ENCODE measurements at places on chromosomes 11 and 22.

DNA sequence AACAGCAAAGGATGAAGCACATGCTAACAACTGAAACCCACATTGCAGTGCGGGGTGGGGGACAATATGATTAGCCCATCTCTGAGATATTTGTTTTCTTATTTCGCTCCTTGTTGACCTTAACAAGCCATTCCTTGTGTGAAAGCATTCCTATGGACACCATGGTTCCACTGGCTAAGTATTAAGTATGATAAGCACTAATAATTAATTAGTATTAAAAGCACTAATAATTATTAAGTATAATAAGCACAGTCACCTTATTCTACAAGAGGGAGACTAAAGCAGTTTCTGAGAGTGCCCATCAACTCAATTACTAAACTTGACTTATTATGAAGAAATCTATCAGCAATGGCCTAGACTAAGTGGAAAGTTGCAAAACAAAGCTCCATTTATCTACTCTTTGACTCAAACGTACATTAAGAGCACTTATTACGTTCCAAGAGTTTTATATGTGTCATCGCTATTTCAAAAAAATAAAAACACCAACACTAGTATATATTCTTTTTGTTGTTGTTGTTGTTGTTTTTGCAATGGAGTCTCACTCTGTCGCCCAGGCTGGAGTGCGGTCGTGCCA is 65.3 kb downstream of the RBFOX2 start:
- no peak for ATAC-seq

GRCh38 chr11:7672960-7673723 is at the start of gene CYB5R2:
Gene CYB5R2 (minus strand): TSS chr11:7673500. CDS start chr11:7672825, 675 bp downstream.
- peak; percentile 56 for ATAC-seq

DNA sequence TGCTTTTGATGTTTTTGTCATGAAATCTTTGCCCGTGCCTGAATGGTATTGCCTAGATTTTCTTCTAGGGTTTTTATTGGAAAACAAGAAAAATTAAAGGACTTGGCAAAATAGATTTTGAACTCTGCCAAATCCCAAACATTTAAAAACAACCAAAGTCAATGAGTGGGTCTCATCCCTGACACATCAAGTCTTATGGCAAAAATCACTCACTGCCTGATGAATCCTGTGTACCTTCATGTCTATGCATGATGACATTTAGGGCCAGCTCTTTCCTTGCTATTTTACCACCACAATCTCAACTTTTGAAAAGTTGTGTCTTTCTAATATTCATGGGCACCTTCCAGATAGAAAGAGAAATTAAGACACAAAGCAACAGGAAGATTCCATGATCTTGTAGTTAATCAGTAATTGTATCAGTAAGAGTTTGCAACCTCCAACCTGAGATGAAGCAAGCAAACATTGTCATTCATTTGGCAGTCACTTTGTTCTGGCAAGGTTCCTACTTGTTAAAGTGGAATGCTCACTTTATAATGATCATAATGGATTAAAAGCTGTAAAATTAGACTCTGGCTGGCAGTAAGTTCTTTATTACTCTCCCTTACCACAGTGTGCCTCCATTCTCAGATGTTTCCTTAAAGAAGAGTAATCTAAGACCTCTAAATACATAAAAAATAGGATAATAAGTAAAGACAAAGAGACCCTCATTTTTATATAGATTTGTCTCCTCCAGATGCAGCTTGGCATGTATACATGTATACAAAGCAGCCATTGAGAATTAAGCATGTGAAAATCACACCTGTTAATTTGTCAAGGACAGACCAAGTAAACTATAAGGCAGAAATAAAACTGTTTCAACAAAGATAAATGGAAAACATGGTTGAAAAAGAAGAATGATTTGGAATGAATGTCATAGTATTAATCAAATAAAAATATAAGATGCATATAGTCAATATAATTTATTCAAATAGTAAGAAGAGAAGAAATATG is 51.6 kb downstream of the ETS1 start:
- no peak for ATAC-seq

- peak; percentile 16 for ATAC-seq
These were observed 370.2 kb downstream of the AASDHPPT start for GRCh38 chr11:106447631-106448191.

DNA sequence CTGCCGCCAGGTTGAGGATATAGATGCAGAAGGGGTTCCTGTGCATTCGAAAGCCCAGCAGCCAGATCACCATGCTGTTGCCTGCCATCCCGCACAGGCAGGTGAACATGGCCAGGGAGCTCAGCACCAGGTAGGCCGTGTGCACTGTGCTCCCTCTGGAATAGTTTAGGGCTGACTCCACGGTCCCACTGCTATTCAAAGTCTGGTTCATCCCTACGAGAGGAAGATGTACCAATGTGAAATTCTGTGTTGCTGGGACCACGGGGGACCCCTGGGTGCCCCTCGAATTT is at the start of gene MRGPRD:
TSS of gene MRGPRD (minus strand) at position 211 of the 290 bp plus-strand sequence. CDS start at position 211, 0 bp downstream.
- no peak for ATAC-seq
